ENCODE measurements at places on chromosomes 4 and X. TPM values are rescaled to one million over a fixed set of nuclear protein-coding genes. Genes with fewer than 3 reads are reported as not detected.

Gene SMIM10L2A
- total RNA-seq, result 0.54 TPM

Gene ETNPPL
- total RNA-seq, result not detected

Gene FAAH2
- 14.2 TPM for total RNA-seq

Gene DAPP1
- total RNA-seq, result 66.9 TPM

Gene SULT1E1
- total RNA-seq, result not detected

Gene CYTL1
- total RNA-seq, result not detected

Gene GIMD1
- not detected for total RNA-seq

Gene KCNE5
- total RNA-seq, result not detected

Gene TMEM47
- total RNA-seq, result not detected

Gene AMELX
- total RNA-seq, result not detected

Gene FIP1L1
- 83.8 TPM for total RNA-seq

Gene PKD2
- 2.0 TPM for total RNA-seq

Gene PHF8
- 65.3 TPM for total RNA-seq

Gene HPGDS
- total RNA-seq, result 0.19 TPM

Gene CXCL11
- total RNA-seq, result 0.21 TPM

Gene SLC6A14
- not detected for total RNA-seq

Gene ARMCX4
- 7.2 TPM for total RNA-seq

Gene PNMA6F
- total RNA-seq, result not detected

Gene UNC5C
- total RNA-seq, result not detected

Gene MSX1
- not detected for total RNA-seq

Gene NKRF
- total RNA-seq, result 17.1 TPM

Gene TMPRSS11F
- not detected for total RNA-seq

Gene SHISA3
- total RNA-seq, result not detected

Gene CT45A5
- total RNA-seq, result not detected

Gene ARMCX5
- total RNA-seq, result 8.1 TPM

Gene LONRF3
- total RNA-seq, result 5.1 TPM

Gene ZCCHC18
- total RNA-seq, result 0.18 TPM

Gene GAGE12J
- not detected for total RNA-seq

Gene BMX
- not detected for total RNA-seq

Gene WDFY3
- 0.18 TPM for total RNA-seq

Gene GCNA
- 4.1 TPM for total RNA-seq

Gene TCEAL6
- total RNA-seq, result not detected

Gene UCP1
- total RNA-seq, result not detected

Gene PAGE5
- not detected for total RNA-seq

Gene PPEF2
- total RNA-seq, result 0.54 TPM

Gene RBM46
- total RNA-seq, result not detected

Gene MND1
- total RNA-seq, result 31.1 TPM

Gene USP17L21
- total RNA-seq, result not detected

Gene TLR10
- not detected for total RNA-seq

Gene FHL1
- 6.9 TPM for total RNA-seq

Gene RASL11B
- 0.84 TPM for total RNA-seq

Gene AREG
- 2.1 TPM for total RNA-seq

Gene DMP1
- not detected for total RNA-seq

Gene ITIH6
- total RNA-seq, result not detected

Gene PITX2
- not detected for total RNA-seq

Gene MAGEA11
- not detected for total RNA-seq

Gene SMR3B
- not detected for total RNA-seq

Gene SEPTIN11
- total RNA-seq, result 23.2 TPM

Gene FAM184B
- not detected for total RNA-seq

Gene GYPE
- not detected for total RNA-seq

Gene PLP1
- not detected for total RNA-seq

Gene IBSP
- total RNA-seq, result not detected

Gene ADGRL3
- not detected for total RNA-seq

Gene MAGED4B
- total RNA-seq, result 2.9 TPM
